ENCODE measurements at places on chromosomes 1 and 21.

GRCh38 chr1:175822580-175822979, 79.2 kb upstream of the TNR start:
- no peak for DNase-seq

GRCh38 chr1:85661767-85662166, 46.5 kb downstream of the ZNHIT6 start:
- DNase-seq: no peak

DNA sequence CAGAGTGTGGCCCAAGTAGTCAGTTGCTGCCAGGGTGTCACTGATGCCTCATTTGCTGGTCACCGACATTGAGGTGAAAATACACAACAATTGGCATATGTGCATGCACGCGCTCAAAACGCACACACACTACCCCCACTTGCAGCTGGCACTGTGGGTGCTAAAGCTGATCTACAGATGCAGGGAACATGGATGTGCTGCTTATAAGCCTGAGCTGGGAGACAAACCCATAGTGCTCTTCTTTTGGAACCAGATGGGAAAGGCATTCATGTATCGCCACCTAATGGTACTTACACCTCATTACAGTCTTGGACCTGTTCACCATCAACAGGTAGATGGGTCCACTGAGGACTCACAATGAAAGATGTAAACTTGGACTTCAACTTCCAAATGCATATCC, 70.3 kb upstream of the CAMK1G start:
- no peak for DNase-seq

DNA sequence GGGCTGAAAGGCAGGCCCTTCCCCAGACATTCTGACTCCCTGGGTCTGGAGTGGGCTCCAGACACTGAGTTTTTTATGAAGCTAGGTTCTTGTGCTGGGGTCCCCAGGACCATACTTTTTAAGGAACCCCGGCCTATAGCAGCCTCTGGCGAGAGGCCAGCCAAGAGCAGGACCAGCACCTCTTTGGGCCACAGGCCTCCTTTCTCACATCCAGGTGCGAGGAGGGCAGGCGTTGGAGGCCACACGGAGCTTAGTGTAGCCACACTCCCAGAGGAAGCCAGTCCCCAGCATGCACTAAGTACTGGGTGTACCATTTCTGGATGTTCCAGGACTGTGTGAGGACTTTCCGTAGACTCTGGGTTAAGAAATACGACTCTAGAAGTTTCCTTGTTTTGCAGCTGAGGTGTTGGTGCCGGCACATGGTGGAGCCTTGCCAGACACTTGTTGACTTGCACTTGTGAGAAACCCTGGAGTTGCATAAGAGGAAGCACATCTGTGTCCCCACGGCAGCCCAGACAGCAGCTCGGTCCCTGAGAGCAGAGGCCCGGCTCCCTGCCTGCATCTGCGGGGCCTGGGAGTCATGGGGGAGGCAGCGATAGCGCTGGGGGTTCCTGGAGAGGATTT, 122.2 kb upstream of the VAMP3 start:
- DNase-seq: no peak

GRCh38 chr1:56413671-56414199, 165.6 kb downstream of the PLPP3 start:
- no peak for DNase-seq

DNA sequence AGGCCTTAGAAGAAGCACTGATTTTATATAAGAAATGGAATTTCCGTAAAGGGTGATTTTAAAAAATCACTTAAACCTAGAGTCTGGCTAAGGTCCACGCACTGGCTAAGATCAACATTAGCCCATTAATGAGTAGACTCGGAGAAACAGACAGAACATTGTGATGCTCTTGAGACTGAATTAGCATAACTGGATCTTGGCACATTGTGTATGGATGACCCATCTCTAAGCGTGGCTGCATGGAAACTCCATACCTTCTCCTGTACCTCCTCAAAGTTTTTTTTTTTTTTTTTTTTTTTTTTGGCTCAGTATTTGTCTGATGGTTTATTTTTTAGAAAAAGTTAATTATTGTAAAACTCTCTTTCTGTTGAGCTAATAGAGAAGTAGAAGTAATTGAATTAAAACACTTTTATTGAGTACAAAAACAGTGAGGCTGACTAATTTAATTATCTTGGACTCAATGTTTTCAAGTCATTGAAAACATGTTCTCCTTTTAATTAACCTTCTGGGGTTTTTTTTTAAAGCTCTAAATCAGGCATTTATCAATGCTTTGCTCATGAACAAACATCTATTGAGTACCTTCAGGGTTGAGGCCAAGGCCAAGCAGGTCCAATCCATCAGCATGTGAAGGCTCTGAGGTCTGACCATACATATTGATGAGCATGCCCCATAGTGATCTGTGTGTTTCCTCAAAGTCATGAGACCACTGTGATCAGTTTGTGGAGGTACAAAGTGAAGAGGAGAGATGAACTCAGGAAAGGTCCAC, 74.0 kb downstream of the TLR5 start:
- no peak for DNase-seq

GRCh38 chr1:17412093-17412870, 27.2 kb downstream of the RCC2 start:
- DNase-seq: no peak

DNA sequence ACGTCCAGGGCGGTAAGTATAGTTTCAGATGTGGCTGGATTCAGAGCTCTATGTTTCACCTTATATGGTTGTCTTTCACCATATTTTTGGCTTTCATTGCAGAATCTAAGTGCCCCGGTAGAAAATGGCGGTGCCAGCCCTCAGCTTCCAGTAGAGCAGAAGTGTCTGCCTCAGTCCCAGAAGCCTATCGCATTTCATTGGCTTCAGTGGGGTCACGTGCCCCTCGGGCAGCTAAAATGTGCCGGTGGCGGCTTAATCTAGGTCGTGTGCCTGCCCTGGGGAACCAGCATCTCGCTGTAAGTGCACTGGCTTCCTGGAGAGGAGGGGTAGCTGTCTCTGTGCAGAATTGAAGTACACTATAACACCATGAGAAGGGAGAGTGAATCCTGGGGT, 107.4 kb upstream of the MAGI3 start:
- no peak for DNase-seq

DNA sequence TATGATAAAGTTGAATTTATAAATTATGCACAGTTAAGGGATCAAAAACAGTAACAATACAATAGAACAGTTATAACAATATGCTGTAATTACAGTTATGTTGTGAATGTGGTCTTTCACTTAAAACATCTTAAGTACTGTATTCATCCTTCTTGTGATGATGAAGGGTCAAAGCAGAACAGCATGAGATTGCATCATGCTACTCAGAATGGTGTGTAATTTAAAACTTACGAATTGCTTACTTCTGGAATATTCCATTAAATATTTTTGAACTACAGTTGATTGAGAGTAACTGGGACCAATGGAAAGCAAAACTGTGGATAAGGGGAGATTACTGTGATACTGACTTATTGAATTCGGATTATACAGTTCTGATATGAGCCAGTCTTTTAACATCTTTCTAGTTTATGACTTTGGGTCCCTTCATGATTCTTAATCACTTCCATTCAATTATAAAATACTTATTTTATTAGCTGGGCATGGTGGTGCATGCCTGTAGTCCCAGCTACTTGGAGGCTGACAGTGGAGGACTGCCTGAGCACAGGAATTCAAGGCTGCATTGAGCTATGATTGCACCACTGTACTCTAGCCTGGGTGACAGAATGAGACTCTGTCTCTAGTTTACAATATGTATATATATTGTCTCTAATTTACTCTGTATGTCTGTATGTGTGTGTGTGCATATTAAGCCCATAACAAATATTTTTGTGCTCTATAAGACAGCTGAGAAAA, 43.2 kb downstream of the ATP1B1 start:
- DNase-seq: no peak

DNA sequence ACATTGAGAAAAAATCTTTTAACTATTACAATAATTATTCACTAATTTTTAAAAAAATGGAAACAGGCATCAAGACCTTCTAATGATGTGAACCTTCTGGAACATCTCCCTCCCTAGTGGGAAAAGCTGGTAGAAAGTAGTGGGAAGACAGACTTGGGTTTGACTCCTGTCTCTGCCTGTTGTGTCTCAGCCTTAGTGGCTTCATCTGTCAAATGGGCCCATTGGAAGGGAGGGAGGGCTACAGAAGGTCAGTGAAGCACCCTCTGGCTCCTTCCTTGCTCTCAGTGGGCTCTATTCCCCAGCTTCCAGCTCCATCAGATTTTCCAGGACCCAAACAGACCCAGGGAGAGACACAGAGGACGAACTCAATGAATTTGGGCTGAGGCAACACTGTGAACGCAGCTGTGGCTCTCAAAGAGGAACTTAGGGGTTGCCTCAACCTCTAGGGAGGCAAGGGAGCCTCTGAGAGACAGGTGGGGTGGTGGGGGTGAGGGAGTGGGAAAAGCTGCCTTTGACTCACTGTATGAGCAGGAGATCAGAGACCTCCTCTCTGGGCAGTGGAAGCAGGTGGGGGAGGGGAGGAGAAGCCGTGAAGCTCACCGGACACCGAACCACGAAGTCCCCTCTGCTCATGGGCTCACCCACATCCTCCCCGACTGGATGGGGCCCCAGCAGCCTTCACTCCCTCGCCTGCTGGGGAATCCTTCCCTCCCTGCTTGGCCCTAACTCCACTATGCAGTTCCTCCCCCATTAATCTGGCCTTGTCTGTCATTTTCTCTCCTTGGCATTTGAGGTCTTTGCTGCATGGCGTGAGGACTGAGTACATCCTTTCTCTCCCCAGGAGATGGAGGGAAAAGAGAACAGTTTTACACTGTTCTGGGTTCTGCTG, 4.5 kb downstream of the CNR2 start:
- peak; percentile 10 for DNase-seq

DNA sequence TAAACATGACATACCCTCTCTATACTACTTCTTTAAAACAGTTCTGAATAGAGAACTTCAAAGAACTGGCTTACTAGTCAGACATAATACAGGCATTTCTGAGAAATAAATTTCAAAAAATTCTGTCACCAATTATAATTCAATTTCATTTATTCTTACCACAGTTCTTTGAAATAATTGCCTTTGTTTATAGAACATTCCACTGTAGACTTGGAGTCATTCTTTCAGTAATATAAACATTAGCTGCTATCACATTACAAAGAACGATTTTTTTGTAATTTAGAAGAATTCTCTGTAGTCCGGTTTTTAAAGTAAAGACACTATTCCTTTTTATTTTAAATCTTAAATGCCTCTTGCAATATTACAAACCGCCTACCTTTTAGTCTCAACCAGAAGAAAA, 146.4 kb upstream of the COL11A1 start:
- no peak for DNase-seq

GRCh38 chr1:77468257-77468948, 186.6 kb downstream of the AK5 start:
- no peak for DNase-seq

DNA sequence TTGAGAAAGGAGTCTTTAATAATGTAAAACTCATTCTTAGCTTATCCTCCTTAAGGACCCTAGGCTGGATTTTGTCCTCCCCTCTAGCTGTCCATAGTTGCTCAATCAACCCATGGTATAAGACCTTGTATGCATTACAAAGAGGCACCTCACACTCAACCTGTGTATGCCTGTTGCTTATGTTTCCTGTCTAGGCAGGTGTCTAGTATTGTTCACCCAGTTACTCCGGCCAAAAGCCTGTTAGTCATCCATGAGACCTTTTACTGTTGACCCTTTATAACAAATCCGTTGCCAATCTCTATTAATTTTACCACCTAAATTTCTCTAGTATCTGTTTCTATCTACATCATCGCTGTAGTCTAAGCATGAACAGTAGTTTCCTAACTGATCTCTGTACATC, 3.7 kb downstream of the LYPLAL1 start:
- no peak for DNase-seq

- peak; percentile 25 for DNase-seq
These were observed 46.9 kb downstream of the DOP1B start for GRCh38 chr21:36203603-36203889.

GRCh38 chr21:44969931-44970755, 30.3 kb downstream of the SLX9 start:
- no peak for DNase-seq

DNA sequence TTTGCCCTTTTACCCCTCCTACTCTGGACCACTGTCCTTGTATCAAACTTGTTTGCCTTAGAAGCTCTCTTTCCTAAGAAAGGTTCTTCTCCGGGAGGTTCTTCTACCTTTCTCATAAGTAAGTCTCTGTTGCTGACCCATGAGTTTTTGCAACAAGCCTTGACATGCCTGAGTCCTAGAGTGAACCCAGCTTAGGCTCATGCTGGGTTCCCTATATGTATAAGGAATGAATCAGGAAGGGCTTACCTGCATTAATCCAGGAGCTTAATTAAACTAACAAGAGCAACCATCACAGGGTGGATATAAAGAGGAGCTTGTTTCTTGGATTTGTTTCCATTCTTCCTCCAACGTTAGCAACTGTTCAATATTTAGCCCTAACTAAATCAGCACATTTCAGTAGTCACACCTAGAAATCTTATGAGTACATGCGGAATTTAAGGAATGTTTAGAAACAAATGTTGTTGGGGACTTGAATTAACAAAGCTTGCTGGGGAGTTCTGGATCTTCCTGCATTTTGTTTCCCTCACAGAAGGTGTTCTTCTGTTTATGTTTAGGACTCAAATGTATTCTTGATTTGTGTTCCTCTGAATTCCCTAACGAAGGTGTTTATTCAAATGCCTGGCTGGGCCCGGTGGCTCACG, 64.3 kb upstream of the RAB3GAP2 start:
- no peak for DNase-seq

DNA sequence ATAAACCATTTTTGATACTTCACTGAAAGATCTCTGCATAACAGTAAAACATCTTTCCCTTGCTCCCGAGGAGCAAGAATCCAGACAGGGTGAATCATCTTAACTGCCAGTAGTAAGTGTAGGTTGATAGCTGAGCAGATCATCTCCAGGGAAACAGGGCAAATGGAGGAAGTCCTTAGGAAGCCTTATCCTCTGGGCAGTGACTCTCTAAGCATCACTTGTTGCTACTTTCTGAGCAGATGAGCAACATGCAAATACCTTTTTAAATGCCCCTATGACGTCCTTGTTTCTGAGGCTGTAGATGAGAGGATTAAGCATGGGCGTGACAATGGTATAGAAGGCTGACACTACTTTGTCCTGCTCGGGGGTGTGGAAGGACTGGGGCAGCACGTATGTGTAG, 8.9 kb downstream of the OR2T11 start:
- no peak for DNase-seq

DNA sequence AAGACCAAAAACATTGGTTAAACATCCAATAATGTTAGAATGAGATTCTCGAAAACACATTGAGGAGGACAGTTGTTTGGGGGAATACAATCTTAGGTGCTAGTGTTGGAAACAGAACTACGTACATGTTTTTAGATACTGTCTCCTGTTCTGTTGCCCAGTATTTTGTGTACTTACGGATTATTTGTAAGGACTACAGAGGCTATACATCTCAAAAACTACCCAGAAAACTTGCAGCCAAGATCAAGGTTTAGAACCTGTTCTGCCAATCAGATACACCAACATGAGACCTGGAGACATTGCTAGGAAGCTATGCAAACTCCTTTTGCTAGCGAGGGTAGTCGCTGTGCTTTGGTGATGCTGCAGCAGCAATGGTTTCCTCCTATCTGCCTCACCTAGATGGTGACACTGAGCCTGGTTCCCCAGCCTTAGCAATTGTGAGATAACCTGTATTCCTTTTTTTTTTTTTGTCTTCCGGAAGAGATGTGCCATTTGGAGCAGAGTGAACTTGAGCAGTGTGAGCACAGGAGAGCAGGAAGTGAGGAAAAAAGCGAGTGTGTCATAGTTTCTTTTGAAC, 21.8 kb downstream of the YBX1 start:
- DNase-seq: no peak

GRCh38 chr1:18069903-18070302, 37.7 kb upstream of the IGSF21 start:
- no peak for DNase-seq
